ENCODE measurements at places on chromosomes 2 and 18. TPM values are rescaled to one million over a fixed set of nuclear protein-coding genes. Genes with fewer than 3 reads are reported as not detected.

DNA sequence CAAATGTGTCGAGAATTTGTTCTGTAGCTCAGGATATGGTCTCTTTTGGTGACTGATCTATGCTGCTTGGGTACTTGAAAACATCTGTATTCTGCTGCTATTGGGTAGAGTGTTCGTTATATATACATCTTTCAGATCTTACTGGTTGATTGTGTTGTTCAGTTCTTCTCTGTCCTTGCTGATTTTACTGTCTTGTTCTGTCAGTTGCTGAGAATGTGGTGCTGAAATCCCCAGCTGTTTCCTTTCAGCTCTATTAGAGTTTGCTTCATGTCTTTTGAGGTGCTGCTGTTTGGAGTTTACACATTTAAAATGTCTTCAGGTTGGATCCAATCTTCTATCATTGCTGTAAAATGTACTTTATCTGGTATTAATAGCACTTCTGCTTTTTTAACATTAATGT, 12.9 kb downstream of the BCL2L11 start:
- no peak for DNase-seq

DNA sequence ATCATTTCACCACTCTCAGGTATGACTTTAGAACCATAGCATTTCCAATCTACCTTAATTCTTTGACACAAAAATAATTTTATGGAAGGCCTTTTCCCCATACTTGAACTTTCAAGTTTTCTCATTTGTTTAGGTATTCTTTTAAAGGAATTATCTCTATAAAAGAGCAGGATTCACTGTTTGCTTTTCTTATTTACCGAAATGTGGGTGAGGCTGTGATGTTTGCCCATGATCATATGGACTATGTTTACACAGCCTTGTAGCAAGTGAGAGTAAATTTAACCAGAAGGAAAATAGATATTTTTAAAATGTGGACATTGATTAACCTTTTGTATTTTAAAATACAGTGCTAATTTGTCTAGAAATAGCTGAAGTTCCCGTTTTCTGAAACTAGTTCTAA, 26.3 kb downstream of the CAB39 start:
- DNase-seq = no peak

DNA sequence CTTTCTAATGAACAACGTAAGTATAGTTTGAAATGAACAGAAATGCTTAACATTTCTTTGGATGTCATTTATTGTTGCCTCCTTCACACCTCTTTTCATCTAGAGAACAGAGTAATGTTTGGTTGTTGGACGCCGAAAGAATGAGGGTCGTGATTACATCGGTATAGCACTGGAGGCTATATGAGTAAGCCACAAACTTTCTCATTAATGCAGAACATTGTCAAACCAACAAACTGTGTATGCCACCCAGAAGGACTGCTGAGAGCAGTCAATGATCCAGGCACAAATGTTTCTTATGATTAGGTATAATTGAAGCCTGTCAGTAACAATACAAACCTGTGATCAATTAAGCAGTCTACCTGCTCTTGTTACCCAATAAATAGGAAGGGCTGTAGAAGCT, 1494.7 kb upstream of the NXPH2 start:
- no peak for DNase-seq

GRCh38 chr2:225464346-225465025, 65.0 kb downstream of the NYAP2 start:
- no peak for DNase-seq

DNA sequence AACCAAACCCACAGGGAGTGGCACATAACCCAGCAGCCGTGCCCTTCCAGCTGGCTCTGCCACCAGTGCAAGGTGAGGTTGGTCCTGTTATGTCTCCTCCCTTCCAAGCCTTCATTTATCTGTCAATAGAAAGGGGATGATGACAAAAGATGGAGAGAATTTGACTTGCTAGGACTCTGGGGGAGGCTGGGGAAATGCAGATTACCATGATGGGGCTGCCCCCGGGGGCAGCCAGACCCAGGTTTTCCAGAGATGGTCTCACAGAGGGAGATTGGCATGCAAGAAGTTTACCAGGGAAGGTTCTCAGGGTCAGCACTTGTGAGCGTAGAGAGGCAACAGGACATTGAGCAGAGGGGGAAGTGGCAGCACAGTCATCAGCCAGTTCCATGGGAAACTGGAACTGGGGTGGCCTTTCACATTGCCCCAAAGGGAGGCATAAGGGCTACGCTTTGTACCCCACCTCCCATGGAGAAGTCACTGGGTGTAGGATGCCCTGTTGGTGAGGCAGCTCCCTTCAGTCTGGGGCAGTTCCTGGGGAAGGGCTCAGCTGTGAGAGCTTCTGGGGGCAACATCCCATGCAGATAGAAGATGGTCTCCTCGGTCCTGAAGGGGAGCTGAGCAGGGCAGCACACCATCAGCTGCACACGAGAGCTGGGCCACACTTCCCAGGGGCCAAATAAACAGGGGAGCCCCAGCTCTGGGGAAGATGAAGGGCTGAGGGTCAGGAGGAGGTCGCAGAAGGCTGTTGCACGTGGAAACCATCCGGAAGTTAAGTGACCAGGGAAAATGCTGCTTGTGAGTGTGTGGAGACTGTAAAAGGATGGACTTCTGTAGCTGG, 117.8 kb upstream of the EPC2 start:
- no peak for DNase-seq

DNA sequence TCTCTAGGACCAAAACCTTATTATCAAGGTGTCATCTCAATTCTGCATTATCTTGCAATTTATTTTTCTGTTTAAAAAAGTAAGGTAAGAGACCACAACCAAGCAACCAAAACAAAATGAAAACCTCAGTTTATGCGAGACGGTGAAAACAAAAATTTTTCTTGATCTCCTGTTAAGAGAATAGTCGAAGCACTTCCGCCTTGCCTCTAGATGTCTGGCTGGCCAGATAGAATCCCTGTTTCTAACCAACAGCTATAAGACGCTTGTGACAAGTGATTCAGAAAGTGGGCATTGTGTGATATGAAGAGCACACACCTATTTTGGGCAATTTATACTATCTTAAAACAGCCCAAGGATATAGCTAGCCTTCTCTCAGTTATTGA, 51.2 kb downstream of the MGAT5 start:
- no peak for DNase-seq

DNA sequence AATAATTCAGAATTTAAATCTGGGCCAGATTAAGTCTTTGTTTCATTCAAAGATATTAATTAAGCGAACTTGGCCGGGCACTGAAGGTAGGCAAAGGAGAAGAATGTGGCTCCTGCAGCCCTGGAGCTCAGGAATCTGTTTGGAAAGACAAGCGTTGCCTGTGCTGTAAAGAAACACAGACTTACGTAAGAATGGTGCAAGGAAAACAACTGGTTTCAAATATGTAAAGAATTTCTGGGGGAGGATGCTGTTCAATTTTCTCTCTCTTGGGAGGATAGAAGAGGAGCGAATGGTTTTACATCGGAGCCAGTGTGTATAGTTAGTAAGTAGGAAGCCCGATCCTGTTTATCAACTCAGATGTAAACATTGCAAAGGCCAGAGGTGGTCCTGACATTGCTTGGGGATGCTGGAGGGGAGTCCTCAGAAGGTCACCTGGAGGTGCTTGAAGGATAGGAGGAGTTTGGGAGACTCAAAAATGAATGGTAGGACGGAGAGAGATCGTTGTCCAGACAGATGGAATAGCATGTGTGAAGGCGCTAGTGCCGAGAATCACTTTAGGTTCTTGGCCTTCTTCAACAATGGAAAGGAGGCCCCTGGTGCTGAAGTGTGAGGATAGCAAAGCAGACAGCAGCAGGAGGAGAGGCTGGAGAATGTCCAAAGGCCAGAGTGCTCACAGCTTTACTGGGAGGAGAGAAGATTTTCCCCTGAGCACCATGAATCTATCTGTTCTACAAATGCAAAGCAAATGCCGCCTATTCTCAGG, 456.1 kb downstream of the LPIN1 start:
- DNase-seq = peak; percentile 89

- DNase-seq = no peak
Measured at GRCh38 chr2:219384859-219385258, 2.9 kb downstream of the DNPEP start.

GRCh38 chr18:69082499-69082898, 284.6 kb downstream of the CCDC102B start:
- no peak for DNase-seq

- DNase-seq = no peak
Measured at GRCh38 chr2:228786901-228787300, 484.2 kb downstream of the PID1 start.

GRCh38 chr2:233565685-233566140, 869 bp downstream of the USP40 start:
- peak; percentile 45 for DNase-seq

DNA sequence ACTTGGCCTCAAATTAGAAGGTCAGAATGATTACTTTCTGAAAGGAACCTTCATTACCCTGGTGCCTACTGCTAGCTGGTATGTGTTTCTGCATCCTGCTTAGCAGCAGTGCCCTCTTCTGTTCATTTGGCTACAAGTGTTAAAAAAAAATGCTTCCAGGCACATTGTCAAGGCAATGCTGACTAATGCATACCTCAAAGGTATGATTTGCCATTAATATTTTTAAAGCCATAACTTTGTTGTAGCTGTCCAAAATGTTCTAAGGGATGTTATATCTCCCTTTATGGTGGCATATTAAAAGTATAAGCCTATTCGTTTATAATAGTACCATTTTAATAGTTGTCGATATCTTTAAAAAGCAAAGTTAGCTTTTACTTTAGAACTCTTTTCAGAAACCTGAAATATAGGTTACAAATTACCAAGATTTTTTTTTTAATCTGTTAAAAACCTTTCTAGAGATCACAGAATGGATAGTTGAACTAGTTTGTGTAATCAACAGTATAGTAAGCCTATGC, 52.0 kb upstream of the FAM171B start:
- DNase-seq = peak; percentile 20

DNA sequence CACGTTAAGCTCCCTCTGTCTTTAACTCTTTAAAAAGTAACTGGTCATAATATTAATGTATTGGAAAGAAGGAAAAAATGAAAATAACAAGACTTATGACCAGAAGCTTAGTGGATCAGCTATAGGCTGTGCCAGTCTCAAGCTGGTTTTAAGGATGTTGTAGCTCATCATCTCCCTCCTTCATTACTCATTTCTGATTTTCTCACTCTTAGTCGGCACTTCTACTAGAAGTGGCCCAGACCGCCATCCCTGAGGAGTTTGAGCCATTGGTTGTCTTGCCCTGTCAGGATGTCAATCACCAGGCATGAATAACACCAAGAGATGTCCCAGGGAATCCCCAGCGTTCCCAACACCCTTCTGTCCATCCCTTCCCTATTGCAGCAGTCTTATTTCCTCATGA, 151.5 kb downstream of the ASXL3 start:
- DNase-seq = no peak

GRCh38 chr2:175282300-175282699, 100.8 kb upstream of the ATP5MC3 start:
- peak; percentile 12 for DNase-seq

GRCh38 chr2:104846786-104847585, 6.9 kb upstream of the POU3F3 start:
- DNase-seq = no peak

DNA sequence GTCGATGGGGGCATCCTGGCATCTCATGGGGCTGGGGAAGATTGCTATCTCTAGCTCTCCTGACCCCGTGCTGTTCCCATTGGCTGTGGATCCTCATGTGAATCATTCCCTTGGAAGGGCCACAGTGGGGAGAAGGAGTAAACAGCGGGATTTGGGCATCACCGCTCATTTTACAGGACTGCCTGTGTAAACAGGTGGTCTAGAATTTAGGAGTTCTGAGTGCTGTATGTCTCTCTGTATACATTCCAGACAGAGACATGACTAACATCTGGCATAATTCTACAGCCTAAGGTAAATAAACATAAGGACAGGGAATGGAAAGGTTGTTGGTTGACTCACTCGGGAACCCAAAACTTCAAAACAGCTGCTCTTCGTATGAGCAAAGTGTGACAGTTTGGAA, 92.7 kb downstream of the COPS8 start:
- DNase-seq = no peak

DNA sequence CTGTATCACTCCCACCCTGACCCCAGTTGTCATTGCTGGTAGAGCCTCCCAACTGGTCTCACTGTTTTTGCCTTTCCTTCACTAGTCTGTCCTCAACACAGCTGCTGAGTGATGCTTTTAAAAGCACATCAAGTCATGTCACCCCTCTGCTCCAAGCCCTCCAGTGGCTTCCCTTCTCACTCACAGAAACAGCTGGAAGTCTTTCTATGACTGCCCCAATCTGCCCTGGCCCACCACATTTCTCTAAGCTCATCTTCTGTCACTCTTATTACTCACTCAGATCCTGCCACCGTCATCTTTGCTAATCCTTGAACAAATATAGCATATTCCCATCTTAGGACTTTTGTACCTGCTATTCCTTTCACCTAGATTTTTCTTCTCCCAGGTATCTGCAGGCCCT, 242.6 kb upstream of the RBBP8 start:
- DNase-seq = no peak

DNA sequence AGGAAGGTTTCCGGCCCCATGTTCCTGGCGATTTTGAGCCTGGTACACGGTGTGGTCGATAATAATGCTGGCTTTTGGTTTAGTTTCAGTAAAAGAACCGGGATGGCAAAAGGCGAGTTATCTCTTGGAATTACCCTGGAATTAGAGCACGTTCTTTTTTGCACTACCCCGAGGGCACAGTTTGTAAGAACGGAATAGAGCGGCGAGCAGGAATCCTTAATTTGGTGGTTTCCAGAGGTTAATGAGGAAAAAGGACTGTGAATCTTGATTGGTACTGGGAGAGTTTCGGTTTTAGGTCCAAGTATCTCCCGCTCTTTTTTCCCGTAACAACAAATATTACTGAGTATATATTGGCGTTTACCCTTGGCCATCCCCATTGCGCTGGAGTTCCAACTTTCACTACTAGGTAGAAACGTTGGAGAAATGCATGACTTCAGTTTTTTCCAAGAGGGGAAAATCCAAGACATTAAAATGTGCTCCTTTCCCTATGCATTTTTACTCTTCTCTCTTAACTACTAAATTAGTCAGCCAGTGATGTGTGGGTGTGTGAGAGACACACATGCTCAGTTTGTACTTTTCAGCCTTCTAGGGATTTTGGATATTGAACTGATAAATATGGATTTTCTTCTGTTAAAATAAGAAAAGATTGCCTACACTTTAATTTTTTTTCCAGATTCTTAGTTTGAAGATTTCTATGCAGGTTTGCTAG, 160.8 kb downstream of the AGPS start:
- peak; percentile 32 for DNase-seq

GRCh38 chr2:44247924-44248323, 27.4 kb upstream of the SLC3A1 start:
- no peak for DNase-seq

- DNase-seq = no peak
Measured at GRCh38 chr2:172888714-172889669, 153.3 kb downstream of the RAPGEF4 start.

DNA sequence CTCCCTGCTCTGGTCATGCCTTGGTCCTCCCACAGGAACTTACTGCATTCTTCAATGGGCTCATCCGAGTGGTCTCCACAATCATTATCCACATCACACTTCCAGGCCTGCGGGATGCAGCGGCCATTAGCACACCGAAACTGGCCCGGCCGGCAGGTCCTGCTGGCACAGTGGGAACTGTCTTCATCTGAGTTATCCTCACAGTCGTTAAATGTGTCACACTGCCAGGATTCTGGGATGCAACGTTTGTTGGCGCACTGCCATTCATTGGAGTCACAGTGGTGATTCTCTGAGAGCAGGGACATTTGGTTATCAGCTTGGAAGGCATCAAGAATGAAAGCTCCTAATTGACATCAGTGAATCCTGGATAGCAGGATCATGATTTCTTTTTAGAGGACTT, 104.5 kb downstream of the DHRS9 start:
- no peak for DNase-seq

- no peak for DNase-seq
Measured at GRCh38 chr2:163264341-163264740, 425.8 kb upstream of the KCNH7 start.

The METTL4 gene
- total RNA-seq = 11.3 TPM

The HAAO gene
- 7.0 TPM for total RNA-seq

The DSEL gene
- 21.0 TPM for total RNA-seq

The CPO gene
- total RNA-seq = 0.89 TPM

The NEU2 gene
- total RNA-seq = 1.4 TPM

The EPAS1 gene
- 31.5 TPM for total RNA-seq

Measured in skin of body (tissue), 3 donors.